Activated CD4-positive, CD25-positive, alpha-beta regulatory T cell (primary cell): ENCODE measurements at places on chromosomes 6 and 20.
A peak's percentile ranks its signal among the peaks of the same experiment; 100 is the strongest.

DNA sequence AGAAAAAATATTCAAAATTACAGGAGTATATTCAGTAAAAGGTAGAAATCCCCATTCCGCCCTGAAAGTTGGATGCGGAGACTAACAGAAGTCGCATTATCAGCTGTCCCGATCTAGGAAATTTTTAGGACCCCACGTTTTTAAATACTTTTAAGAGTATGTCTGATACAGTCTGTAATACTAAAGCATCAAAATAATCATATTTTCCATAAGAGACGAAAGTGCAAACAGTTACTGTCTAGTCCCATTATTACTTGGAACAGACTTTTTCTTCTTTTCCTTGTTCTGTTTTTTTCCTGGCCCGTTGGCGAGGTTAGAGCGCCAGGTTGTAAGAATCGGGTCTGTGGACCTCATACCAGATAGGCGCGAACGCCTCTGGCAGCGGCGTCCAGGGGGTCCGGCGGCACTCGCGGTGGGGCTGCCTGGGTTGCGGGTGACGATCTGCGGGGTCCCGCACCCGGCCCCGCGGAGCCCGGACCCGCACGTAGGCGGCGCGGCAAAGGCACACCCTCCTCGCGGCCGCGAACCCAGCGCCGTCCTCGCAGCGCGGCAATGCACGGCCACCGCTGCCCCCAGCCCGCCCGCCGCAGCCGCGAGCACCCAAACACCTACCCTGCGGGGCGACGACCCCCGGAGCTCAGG lies 460 bp downstream of the PLAGL1 start:
- no peak for DNase-seq

GRCh38 chr6:72560721-72561593 lies 60.9 kb upstream of the KCNQ5 start:
- no peak for DNase-seq

GRCh38 chr6:44918671-44919296 lies 409.3 kb upstream of the RUNX2 start:
- no peak for DNase-seq

DNA sequence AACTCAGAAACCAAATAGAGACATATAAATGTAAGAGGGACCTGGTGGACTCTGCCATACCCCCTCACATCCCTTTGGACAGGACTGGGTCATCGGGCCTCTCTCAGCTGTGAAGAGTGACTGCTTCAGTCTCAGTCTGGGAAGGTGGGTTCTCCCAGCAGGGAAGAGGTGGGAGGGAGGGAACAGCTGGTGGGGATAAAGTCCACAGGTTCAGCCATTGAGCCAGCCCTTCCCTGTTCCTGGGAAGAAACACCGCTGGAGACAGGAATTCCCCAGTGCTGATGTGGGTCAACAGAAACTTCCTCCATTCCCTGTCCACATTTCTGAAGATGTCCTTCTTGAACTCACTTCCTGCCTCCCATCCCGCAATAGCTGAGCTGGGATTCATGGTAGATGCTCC lies 209.2 kb upstream of the PMEPA1 start:
- no peak for DNase-seq

- no peak for DNase-seq
Observed at GRCh38 chr6:24916496-24916895, 19.3 kb downstream of the RIPOR2 start.

GRCh38 chr6:168286116-168286515 lies 33.5 kb downstream of the DACT2 start:
- no peak for DNase-seq

- no peak for DNase-seq
Observed at GRCh38 chr6:125201961-125202729, 48.6 kb downstream of the TPD52L1 start.

DNA sequence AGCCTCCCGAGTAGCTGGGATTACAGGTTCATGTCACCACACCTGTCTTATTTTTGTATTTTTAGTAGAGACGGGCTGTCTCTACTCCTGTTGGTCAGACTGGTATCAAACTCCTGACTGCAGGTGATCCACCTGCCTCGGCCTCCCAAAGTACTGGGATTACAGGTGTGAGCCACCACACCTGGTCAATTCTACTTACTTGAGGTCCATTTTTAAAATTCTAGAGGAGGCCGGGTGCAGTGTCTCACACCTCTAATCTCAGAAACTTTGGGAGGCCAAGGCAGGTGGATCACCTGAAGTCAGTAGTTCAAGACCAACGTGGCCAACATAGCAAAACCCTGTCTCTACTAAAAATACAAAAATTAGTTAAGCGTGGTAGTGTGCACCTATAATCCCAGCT lies 7.8 kb downstream of the RIPOR3 start:
- DNase-seq, result no peak

- DNase-seq, result peak; percentile 85
Observed at GRCh38 chr6:37051138-37052026, 45.9 kb downstream of the FGD2 start.

DNA sequence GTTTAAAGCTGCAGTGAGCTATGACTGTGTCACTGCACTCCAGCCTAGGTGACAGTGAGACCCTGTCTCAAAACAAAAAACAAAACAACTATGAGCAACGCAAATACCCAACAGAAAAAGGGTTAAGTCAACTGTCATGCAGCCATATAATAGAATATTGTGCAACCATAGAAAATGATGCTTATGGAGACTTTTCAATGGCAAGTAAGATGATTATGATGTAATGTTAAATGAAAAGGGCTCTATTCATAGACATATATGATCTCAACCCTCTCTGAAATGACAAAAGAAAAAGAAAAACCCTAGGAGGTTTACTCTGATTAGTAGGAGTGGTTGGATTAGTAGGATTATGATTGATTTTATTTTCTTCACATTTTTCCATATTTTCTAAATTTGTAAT lies 41.3 kb upstream of the TBC1D7 start:
- DNase-seq, result no peak

- no peak for DNase-seq
Observed at GRCh38 chr6:49225471-49225870, 237.6 kb downstream of the MMUT start.

DNA sequence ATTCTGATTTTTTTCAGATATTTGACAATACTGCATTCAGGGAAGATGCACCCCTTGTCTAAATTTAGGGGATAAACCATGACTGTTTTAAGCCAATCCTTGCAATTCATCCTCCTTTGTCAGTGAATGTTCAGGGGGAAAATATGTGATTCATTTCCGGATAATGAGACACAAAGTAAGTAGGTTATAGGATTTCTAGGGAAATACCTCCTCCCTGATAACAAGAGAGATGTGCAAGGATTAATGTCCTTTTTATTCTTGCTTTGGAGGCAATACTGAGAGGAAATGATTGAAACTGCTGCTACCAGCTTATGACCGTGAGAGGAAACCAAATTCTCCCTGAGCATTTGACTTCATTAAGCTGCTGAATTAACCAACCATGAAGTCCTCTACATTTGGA lies 161.3 kb upstream of the EYA4 start:
- DNase-seq, result no peak
